ENCODE measurements at places on chromosomes 16 and 17.

GRCh38 chr17:40110026-40110845, 9.8 kb upstream of the NR1D1 start:
- DNase-seq = no peak

- DNase-seq = no peak
Measured at GRCh38 chr16:2278956-2279800, 11.3 kb upstream of the RNPS1 start.

GRCh38 chr17:78889531-78889930, 13.5 kb downstream of the CEP295NL start:
- no peak for DNase-seq

DNA sequence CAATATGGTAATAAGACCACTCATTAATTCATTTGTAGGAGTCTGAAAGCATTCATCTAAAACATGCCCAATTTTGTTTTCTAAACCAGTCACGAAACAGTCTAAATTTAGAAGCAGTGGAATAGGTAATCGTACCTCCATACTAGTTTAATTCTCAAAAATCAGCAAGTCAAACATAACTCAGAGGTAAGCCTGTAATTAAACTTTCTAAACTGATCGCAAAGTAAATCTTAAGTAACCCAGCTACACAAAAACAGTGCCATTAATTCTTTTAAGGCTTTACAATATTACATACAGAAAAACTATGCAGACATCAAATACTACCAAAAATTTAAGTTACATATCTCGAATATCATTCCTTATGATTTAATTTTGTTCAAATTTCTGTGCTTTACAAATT, 31.4 kb downstream of the YWHAE start:
- DNase-seq = no peak

DNA sequence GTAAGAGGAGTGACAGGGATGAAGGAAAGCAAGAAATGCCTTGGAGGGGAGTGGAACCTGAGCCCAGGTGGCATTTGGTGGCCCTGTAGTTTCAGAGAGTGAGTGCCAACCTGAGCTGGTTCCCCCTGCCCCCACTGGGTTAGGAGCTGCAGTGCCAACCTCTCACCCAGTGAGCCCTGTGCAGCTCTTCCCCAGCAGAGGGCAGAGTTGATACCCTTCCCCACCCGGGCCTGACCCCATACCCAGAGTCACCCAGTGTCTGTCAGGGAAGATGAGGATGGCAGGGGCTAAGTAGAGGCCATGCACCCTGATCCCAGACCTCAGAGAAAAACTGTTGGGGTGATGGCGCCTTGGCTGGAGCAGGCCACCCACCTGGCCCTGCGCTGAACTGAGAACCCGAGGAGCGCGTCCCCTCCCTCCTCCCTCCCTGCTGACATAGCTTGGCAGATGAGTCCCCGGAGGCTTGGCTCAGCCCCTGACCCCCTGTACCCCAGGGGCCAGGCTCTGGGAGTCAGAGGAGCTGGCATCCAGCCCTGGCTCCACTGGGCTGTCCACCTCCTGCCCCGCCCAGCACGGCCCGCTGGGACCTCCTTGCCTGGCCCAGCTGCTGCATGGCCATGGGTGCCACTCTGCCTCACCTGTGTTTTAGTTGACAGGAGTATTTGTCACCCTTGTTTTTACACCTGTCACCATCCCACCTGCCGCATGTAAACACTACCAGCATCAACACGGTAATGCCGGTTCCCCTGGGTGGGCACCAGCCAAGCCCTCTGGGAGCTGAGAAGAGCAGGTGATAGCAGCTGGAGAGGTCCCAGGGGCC, 113.9 kb downstream of the AMFR start:
- no peak for DNase-seq

- no peak for DNase-seq
Measured at GRCh38 chr17:17243163-17243562, 6.2 kb upstream of the FLCN start.

- DNase-seq = no peak
Measured at GRCh38 chr16:61296814-61297213, 739.4 kb downstream of the CDH8 start.

DNA sequence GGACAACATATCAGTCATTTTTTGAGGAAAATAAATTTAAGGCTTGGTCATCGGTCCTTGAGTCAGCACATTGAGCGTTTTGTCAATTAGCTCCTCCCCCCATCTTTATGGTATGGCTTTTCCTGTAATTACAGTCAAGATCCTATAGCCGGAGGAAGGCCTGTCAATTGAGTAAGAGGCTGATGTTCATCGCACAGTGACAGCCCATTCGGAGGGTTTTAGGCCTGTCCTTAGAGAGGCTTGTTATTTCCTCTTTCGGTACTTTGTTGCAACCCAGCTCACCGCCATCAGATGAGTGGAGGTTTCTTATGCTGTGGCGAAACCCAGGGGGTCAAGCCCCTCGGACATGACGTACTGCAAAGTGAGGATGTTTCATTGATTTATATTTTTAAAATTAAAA, 395.2 kb downstream of the WWOX start:
- DNase-seq = no peak

- no peak for DNase-seq
Measured at GRCh38 chr17:63641692-63642448, 19.7 kb downstream of the MAP3K3 start.

DNA sequence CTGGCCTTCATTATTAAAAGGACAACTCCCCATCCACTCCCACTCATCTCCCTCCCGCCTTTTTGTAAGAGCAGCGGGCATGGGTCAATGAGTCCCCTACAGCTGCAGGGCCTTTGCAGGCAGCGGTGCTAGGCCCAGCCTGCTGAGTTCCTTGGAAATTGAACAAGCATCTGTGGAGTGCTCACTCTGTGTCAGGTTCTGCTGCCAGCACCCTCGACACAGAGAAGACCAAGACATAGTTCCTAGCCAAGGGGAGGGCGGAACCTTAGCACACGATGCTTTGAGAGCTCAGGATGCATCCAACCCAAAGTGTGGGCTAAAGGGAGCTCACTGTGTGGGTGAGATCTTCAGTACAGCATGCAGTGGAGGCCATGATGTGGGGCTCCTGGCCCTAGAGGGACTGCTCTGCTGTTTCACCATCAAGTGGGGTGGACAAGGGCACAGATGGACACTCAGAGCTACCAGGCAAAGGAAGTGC, 27.6 kb downstream of the RMI2 start:
- no peak for DNase-seq

DNA sequence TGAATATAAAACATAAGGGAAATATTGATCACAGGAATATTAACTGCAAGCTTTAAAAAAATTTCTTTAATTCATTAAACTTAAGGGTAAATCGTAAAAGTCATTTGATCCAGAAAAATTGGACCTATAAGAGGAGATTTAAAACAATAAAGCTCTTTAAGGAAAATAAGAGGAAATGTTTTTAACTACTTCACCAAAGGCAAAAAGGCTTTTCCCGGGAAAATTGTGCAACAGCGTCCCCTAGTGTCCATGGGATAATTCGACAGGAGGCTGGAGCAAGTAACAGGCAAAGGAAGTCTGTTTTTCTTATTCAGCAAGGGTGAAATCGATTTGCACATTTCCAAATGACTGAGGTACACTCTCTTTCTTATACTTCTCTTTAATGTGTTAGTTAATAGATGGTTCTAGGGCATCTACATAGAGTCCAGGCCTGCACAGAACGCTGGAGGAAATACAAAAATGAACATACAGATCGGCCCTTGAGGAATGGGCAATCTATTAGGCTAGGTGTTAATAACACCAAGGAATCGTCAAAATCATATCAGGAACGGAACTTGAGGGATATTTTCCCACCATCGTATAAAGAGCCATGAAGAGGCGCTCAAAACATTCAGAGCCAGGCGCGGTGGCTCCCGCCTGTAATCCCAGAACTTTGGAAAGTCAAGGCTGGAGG, 61.4 kb downstream of the ZNF18 start:
- no peak for DNase-seq

DNA sequence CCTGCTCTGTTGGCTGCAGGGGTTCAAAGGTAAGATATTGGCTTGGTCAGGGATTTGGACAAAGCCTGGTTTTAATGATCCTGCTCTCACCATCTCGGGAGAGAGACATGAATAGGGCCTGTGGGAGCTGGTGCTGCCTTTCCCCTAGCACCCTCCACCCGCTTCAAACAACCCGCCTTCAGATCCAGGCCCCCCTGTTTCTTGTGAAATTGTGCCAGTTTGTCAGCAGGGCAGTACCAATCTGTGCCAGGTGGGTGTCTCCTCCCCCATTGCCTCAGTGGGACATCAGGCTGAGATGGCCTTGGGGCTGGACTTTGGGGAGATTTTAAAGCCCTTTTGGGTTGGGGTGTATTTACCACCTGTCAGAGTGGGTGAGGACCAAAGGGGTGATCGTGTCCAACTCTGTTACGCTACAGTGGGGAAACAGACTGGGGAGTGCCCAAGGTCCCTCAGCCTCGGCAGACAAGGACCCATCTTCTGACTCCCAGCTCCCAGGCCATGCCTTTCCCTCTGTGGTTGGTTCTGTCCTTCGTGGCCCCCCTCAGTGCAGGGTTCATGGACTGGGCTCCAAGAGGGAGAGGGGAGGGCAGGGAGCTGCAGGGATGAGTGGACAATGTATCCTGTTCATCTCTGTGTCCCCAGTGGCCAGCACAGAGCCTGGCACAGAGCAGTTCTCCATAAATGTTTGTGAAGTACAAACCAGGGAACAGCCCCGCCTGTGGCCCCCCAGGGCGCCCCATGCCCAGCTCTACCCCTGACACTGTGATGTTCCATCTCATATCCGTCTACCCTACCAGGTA, 3.3 kb downstream of the ARHGAP23 start:
- no peak for DNase-seq

GRCh38 chr17:75199886-75200618, 5.4 kb upstream of the NUP85 start:
- DNase-seq = no peak

- no peak for DNase-seq
Measured at GRCh38 chr17:63741143-63741407, 524 bp downstream of the STRADA start.

DNA sequence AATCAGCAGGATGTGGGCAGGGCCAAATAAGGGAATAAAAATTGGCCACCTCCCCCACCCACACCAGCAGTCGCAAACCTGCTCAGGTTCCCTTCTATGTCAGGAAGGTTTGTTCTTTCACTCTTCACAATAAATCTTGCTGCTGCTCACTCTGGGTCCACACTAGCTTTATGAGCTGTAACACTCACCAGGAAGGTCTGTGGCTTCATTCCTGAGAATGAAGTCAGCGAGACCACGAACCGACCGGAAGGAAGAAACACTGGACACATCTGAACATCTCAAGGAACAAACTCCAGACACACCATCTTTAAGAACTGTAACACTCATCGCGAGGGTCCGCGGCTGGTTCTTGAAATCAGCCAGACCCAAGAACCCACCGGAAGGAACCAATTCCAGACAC, 115.5 kb upstream of the TBX2 start:
- DNase-seq = no peak

Data from SIG-M5 (cell line).